ENCODE measurements at places on chromosomes 5 and 9.

- DNase-seq = no peak
These were observed 351.8 kb upstream of the ADAMTSL1 start for GRCh38 chr9:18122171-18122570.

GRCh38 chr9:91012933-91013841 lies 211.6 kb downstream of the SYK start:
- no peak for DNase-seq

DNA sequence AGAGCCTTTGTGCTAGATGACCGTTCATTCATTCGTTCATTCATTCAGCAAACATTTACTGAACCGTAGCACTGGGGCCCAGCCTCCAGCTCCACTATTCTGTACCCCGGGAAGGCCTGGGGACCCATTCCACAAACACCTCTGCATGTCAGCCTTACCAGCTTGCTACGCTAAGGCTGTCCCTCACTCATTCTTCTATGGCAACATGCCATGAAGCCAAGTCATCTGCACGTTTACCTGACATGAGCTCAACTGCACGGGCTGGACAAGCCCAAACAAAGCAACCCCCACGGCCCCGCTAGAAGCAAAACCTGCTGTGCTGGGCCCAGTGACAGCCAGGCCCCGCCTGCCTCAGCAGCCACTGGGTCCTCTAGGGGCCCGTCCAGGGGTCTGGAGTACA lies 6.0 kb downstream of the CEL start:
- DNase-seq = no peak

DNA sequence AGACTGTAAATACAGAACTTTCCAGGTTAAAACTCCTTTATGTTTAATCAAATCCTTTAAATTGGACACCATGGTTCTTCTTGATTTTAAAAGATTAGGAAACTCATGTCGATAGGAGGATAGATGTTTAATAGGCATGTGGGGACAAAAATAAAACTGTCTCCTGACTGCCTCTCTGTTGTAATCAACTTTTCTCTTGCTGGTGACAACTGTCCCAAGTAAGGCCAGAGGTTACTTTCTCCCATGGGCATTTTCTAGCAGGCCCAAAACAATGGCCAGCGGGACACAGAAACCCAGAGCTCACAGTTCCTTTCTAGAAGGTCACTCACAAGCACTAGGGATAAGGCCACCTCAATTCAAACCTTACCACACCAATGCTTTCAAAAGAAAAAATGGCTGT lies 14.5 kb downstream of the SLC36A2 start:
- DNase-seq = no peak

DNA sequence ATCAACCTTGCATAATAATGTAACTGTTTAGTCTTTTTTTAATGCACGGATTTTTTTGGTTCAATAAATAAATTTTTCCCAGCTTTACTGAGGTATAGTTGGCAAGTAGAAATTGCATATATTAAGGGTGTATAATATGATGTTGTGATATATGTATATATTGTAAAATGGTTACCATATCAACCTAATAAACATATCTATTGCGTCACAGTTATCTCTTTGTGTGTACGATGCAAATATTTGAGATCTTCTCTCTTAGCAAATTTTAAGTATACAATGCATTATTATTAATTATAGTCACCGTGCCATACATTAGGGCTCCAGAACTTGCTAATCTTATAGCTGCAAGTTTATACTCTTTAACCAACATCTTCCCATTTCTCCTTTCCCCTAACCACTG lies 57.2 kb upstream of the TMEM161B start:
- DNase-seq = no peak

GRCh38 chr9:72557549-72557948 lies 36.1 kb downstream of the TMC1 start:
- DNase-seq = peak; percentile 23

DNA sequence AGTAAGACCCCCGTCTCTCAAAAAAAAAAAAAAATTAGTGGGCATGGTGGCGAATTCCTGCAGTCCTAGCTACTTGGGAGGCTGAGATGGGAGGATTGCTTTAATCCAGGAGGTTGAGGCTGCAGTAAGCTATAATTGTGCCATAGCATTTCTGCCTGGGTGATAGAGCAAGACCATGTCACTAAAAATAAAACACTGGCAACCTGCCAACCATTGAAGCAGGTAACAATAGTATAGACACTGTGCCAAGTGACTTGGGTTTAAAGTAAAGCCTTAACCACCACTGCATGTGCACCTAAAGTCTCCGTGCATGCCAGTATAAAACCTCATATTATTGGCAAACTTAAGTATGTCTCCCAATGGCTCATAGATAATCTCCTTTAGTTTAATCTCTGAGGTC lies 3.4 kb upstream of the APBA1 start:
- DNase-seq = no peak

- DNase-seq = no peak
These were observed 68.2 kb upstream of the ITGA2 start for GRCh38 chr5:52920929-52921328.
